ENCODE measurements at places on chromosomes 6 and 20.

DNA sequence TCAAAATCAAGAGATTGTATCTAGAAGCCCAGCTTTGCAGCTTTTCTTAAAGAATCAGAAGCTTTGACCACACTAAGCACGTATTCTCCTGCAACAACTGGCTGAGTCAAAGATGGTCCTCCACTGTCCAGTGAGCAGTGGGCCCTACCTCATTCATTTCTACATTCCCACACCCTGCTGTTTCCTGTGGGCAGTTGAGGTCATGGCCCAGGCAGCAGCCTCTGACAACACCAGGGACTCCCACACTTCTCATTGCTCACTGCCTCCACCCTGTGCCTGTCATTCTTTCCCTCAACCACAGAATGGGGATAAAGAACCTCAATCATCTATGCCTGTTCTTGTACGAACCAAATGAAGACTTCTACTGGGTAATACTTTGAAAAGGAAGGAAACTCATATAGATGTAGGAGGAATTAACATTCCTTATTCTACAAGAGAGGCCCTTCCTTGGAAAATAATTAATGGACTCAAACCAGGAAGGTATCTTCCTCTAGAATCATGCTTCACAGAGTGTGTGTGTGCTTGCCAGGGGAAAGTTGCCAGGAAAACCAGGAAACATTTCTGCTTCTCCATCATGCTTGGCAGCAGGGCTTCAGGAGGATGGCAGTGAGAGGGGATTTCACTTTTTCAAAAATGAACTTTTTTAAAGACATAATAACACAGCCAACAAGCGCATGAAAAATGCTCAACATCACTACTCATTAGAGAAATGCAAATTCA is 191.7 kb upstream of the RIN2 start:
- DNase-seq: no peak

GRCh38 chr6:35041086-35041861 is 99.9 kb downstream of the TCP11 start:
- DNase-seq: no peak

GRCh38 chr20:4299773-4300172 is 284.4 kb upstream of the RNF24 start:
- DNase-seq: no peak

GRCh38 chr6:167697316-167697715 is 129.4 kb upstream of the AFDN start:
- no peak for DNase-seq

DNA sequence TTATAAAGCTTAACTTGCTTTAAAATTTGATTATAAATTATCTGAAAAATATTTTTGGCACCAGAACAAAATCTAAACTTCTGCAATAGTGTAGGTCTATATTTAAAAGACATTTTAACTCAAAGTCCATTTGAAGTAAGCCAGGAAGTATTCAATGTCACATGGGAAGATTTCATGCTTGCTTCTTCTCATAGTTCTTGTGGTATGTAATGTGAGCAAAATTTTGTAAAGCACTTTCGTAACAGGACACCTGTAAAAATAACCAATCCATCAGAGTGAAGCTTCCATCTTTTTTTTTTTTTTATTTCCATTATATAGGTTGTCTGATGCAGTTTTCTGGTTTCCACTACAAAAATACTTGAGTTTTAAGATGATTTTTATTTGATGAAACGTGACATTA is 386.1 kb downstream of the LAMA2 start:
- DNase-seq: no peak

GRCh38 chr6:85580878-85581267 is 12.8 kb downstream of the SNX14 start:
- peak; percentile 27 for DNase-seq
